ENCODE measurements at places on chromosomes 2 and 18. TPM values are rescaled to one million over a fixed set of nuclear protein-coding genes. Genes with fewer than 3 reads are reported as not detected.

Gene ARID5A
- 7.6 TPM for total RNA-seq

Gene COX5B
- 441 TPM for total RNA-seq

Gene PROM2
- 0.03 TPM for total RNA-seq

DNA sequence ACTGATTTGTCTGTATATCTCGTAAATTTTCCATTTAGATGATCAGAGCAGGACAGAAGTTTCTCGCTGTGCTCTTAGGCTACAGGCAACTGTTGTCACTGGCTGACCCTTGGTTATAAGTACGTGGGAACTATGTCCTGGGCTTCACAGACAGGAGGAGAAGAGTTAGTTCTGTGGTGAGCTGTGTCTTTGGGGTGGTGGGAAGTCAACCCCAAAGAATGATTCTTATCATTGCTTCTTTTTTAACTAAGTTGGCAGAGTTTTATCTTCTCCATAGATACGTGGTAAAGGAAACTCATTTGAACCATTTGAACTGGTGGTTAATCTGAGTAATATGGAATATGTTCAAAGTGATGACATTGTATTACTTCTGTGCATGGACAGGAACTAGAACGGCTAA lies 230.6 kb upstream of the EPAS1 start:
- DNase-seq, result no peak

- DNase-seq, result no peak
These were observed 179.2 kb downstream of the TTC32 start for GRCh38 chr2:19722531-19722971.

- DNase-seq, result no peak
These were observed 81.3 kb upstream of the ITGA6 start for GRCh38 chr2:172345956-172346555.

Gene RBMS1
- total RNA-seq, result 13.7 TPM
